ENCODE measurements at places on chromosomes 2 and 18.
A peak's percentile ranks its signal among the peaks of the same experiment; 100 is the strongest.

DNA sequence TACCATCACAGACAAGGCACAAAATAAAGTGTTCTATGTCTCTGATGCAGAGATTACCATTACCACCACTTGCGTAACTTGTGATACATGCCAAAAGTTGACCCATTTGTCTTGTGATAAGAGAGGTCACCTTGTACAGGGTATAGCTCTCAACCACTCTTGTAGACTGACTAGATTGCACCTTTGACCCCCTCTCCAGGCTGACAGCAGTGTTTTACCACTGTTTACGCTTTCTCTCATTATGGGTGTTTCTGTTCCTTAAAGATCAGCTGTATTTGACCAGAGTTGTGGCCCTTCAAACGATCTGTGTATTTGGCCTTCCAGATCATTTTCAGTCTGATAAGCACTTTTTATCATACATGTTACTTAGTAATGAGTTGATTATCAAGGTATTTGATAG, 215.7 kb upstream of the HNMT start:
- no peak for DNase-seq

- peak; percentile 44 for DNase-seq
These were observed 37.4 kb upstream of the GPC1 start for GRCh38 chr2:240397924-240398645.

- peak; percentile 51 for DNase-seq
These were observed 112.2 kb downstream of the OSBPL6 start for GRCh38 chr2:178306352-178307073.

- no peak for DNase-seq
These were observed 78.2 kb downstream of the UBE2E3 start for GRCh38 chr2:181058378-181059269.

- no peak for DNase-seq
These were observed 60.0 kb downstream of the HS1BP3 start for GRCh38 chr2:20590704-20591515.

- no peak for DNase-seq
These were observed 120.5 kb downstream of the MYO5B start for GRCh38 chr18:50074404-50074803.

DNA sequence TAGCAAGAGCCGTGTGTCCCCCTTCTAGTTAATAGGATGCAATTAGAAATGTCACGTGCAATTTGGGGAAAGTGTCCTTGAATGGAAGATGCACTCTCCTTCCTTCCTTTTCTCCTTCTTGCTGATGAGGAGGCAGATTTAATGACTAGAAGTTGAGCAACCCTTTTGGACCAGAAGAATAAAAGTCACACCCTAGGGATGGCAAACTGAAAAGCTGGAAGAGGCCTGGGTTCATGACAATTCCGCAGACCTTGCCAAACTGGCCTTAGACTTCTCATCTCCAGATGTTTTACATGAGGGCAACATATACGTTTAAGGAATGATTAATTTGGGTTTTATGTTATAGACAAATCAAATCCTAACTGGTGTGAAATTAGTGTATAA, 38.6 kb upstream of the NCOA1 start:
- DNase-seq, result no peak

DNA sequence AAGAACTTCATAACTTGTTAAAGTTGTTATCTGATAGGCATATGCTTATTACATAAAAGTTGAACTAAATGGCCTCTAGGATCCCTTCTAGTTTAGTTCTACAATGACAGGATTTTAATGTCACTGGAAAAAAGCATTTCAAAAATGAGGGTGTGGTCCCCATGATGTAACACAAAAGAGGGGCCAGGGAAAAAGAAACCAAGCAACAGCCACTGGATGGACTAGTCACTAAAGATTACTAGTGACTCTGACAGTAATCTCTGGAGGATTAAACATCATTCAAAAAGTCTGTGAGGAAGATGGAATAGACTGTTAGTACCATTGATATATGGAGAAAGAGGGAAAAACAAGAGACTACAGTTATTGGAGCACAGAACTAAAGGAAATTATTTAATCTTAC, 22.6 kb downstream of the SEPTIN10 start:
- DNase-seq, result no peak

DNA sequence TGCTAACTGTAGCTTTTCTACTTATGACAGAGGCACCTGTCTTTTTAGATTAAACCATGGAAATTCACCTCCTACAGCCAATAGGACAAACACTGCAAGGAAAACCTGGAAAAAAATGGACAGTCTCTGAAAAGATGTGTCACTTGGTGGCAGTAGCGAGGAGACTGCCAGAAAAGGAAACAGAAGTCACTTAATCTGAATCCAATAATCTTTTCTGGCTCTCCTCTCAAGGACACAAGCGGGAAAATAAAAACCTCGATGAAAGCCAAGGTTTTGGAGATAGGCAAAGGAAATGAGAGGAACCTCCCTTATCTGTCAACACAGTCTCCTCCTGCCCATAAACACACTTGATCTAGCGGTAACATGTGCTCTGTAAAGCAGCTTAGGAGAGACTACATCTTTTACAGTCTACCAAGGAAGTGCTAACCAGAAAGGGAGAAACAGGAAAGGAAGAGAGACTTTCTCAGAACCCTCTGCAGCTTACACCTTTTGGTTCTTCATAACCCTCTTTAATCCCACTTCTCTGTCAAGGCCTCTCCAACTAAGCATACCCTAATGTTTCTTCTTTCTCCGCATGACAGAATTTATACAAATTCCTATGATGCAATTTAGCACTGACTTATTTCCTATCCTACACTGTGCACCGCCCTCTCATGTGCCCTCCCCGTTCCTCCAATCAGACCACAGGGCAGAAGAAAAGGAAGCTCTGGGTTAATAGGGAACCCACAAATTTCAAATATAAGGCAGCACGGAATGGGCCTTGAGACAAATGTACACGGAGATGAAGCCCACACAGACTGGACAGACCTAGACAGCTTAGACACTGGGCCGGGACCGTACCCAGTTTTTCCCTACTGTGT, 52.8 kb downstream of the CLASP1 start:
- DNase-seq, result no peak

- DNase-seq, result no peak
These were observed 120.4 kb upstream of the KLF7 start for GRCh38 chr2:207286106-207286505.
